ENCODE measurements at places on chromosomes 4 and X.

- no peak for DNase-seq
Observed at GRCh38 chr4:74426101-74426500, 18.8 kb upstream of the AREG start.

GRCh38 chr4:55014876-55015275 lies 110.5 kb downstream of the KDR start:
- DNase-seq, result no peak

- DNase-seq, result no peak
Observed at GRCh38 chrX:55143621-55144020, 54.8 kb downstream of the PAGE2 start.

GRCh38 chrX:129359269-129359668 lies 164.0 kb downstream of the SMARCA1 start:
- no peak for DNase-seq

- no peak for DNase-seq
Observed at GRCh38 chrX:140912606-140913005, 89.8 kb upstream of the SPANXB1 start.

DNA sequence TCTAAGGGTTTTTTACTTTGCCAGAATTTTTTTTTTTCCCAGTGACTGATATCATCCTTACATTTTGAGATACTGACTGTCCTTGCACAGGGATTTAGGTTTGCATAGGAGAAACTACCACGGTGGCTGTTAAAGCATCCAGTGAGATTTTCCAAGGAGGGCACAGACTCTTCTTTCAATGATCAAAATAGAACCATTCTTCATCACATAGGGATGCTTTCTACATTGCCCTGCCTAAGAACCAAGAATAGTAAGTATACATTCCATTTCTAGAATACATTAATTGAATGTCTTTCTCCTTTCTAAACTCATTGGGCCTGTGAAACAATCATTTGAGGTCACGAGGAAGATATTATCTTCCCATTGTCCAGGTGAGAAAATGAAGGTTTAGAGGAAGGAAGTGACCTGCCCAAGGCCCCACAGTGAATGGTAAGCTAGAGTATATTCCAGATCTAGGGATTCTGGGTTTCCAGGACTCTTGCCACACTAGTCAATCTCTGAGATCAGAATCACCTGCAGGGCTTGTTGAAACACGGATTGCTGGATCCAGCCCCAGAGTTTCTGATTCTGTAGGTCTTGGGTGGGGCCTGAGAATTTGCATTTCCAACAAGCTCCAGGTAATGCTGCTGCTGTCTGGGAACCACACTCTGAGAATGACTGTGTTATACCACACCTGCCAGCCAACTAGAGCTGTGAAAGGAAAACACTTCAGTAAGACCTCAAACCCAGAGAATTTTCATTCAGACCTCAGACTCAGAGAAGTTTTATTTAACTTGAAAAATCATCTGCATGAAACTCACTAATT lies 17.7 kb upstream of the TMEM154 start:
- no peak for DNase-seq

DNA sequence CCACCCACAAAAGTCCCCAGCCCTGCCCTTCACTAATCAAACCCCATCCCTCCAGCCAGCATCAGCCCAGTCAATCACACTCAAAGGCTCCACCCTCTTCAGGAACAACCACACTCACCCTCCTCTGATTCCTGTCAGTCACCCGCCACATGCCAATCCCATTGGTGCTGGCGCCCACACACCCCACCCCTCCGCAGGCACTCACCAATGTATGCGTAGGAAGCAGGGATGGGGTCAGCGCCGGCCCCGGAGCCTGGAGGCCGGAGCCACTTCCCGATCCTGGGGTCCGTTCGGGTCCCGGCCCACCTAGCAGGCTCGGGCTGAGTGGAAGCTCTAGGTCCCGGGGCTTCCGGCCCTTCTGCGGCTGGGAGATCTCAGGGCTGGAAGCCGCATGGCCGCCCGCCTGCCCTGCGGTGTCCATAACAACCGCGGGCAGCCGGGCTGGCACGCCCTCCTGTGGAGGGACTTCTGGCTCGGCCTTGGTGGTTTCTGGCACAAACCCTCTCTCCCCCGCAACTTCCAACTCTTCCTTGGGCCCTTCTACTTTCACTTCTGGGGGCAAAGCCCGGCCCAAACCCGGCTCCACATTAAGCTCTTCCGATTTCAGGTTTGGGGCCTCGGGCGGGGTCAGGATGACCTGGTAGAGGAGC lies 7.9 kb upstream of the CFP start:
- no peak for DNase-seq

DNA sequence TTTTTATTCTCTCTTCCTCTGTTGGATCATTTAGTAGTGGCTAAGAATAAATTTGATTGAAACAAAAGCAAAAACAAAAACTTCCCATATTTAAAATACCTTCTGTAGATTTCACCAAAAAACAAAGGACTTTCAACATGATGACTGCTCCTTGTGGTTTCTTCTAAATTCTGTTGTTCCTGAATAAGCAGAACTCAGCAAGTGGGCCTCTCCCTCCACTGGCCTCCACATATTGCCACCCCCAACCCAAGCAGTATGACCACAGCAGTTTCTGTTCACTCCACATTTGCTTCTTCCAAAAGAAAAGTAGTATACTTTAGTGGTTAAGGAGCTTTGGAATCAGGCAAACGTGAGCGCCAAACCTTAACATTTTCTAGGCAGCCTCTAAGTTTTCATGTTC lies 114.7 kb downstream of the COX18 start:
- DNase-seq, result no peak

DNA sequence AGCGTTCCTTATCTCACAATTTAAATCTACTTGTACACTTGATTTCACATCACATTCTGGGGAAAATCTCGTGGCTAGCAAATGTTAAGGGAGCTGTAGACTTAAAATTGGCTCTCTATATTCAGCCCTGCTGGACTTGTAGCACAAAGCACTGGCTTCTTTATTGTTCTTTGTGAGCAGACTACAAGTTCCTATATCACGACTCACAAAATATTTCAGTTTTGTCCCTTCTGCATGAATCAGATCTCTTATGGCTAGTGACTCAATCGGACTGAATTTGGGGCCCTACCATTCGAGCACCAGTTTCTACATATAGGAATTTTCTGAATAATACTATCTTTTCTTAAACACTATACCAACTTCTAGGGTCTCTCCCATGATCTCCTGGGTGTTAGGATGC lies 390.1 kb downstream of the ADAM29 start:
- DNase-seq, result no peak

GRCh38 chrX:75084757-75085156 lies 71.3 kb downstream of the ABCB7 start:
- DNase-seq, result no peak

GRCh38 chr4:2938906-2939305 lies 24.3 kb downstream of the NOP14 start:
- no peak for DNase-seq

- no peak for DNase-seq
Observed at GRCh38 chrX:130047416-130047815, 62.9 kb downstream of the ELF4 start.

GRCh38 chr4:16136827-16137226 lies 53.0 kb upstream of the PROM1 start:
- no peak for DNase-seq

- no peak for DNase-seq
Observed at GRCh38 chr4:171985129-171985528, 171.9 kb downstream of the GALNTL6 start.

DNA sequence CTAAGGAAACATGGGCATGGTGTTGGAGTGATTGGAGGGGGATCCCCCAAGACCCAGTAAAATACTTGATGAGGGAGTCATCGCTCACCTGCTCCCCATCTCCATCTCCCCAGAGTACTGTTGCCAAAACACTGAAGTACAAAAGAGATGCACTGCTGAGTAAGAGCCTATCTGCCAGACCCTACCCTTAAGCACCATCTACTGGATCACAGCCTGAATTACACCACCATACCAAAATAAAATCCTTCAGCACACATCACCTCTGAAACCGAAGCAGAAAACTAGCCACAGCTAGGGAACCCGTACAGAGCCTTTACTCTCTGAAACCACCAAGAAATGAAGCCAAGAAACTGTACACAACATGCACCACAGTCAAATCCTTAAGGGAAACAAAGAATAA lies 466.3 kb upstream of the ACTRT1 start:
- no peak for DNase-seq

DNA sequence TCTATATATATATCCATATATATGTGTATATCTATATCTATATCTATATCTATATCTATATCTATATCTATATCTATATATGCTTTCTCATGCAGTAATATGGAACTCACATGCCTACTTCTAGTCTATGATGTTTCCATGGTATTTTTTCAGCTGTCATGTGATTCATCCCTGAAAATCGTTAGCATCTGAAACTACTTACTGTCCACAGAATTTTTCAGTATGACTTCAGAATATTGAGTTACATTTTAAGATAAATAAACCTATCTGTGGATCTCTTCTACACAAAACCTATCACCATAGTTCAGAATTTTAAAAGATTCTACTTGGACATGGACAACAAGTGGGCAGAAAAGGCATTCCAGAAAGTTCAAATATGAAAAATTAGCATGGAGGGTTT lies 855.1 kb upstream of the INTU start:
- DNase-seq, result no peak

DNA sequence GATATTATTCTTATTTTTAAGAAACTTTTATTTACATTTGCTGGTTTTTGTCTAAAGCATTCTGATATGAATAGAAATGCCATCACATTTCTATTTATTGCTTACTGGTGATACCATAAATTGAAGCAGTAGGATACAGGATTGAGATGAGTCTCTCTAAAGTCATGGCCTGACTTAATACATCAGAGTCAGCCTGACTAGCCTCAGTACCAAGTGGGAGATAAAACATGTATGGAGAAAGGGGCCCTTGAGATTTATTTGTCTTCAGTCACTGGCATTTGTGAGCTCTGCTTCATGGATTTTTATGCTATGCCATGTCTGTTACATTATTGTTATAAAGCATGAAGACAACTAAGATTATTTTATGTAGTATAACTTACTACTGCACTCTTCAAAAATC lies 465.5 kb downstream of the ADGRL3 start:
- no peak for DNase-seq

GRCh38 chr4:21710179-21710835 lies 238.3 kb downstream of the KCNIP4 start:
- DNase-seq, result no peak

DNA sequence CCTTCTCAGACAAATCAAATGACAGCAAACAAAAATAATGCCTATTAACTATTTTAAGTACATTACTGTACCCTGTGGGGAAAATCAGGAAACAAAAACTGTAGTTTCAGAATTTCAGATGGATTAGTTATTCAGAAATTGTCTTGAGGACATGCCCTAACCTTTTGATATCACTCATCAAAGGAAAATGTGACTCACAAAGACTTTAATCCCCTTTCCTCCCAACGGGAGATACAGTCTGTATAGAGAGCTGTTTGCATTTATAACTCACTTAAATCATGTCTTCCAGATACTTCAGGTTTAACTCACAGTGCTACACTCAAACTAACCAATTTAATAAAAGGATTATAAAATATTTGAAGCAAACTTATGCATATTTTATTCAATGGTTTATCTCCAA lies 304.0 kb downstream of the MAPK10 start:
- no peak for DNase-seq

DNA sequence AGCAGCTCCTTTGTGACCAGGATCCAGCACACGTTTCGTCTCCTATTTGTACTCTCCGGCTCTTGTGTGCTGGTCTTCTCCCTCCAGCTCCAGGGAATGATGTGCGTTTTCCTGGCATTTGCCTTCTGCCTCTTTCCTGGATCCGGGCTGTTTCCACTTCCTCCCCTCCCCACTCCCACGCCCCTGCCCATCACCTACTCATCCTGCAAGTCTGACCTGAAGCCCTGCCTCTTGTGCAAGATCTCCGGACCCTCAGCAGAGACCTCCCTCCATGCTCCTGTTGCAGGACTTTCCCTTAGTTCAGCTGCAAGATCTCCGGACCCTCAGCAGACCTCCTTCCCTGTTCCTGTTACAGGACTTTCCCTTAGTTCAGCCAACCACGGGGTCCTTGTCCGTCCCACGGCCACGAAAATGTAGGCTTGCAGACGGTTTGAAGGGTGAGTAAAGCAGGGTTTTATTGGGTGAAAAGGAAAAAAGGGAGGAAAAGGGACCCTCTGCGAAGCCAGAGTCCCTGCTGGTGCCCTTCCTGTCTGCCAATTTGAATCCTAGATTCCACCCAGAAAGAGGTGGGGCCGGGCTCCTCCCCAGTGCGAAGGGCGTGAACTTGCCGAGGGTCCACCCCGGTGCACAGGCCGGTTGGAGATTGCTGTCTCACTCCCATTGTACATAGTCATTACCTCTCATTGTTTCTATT lies 74.4 kb upstream of the IRF2 start:
- DNase-seq, result no peak

- no peak for DNase-seq
Observed at GRCh38 chr4:68907245-68907644, 44.4 kb downstream of the UGT2A3 start.

- no peak for DNase-seq
Observed at GRCh38 chr4:188002751-188003150, 7.2 kb downstream of the ZFP42 start.

- DNase-seq, result no peak
Observed at GRCh38 chrX:2614911-2615310, 76.2 kb upstream of the CD99 start.

- DNase-seq, result no peak
Observed at GRCh38 chr4:164384416-164384815, 369.5 kb upstream of the SMIM31 start.

GRCh38 chr4:20987191-20987590 lies 286.9 kb downstream of the PACRGL start:
- no peak for DNase-seq

DNA sequence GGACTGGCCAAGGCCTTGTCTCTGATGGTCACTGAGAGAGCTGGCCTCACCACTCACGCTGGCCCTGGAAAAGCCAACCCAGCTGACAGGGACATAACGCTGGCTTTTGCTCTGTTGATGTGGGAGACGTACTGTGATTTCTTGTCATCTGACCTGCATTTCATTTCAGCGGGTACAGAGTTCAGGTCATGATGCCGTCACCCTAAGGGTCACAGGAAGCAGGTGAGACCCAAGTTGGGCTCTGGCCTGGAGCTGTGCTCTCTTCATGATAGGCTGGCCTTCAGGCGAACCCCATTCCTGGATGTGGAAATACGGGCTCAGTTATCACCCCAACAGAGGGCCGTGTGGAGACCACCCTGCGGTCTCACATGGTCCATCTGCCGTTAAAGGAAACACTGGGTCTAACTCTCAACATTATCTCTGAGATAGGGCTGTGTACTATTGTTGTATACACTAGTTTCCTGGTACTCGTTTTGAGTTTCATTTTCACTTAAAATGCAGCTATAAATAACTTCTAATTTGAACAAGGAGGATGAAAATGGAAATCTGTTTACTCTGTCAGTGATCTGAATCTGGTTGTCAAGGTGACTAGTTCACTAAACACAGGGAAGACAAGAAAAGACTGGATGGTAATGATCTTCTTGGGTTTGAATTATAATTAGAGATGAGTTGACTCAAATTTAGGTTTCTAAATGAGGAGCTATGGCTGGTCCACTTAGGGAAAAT lies 89.1 kb downstream of the TBC1D9 start:
- no peak for DNase-seq

DNA sequence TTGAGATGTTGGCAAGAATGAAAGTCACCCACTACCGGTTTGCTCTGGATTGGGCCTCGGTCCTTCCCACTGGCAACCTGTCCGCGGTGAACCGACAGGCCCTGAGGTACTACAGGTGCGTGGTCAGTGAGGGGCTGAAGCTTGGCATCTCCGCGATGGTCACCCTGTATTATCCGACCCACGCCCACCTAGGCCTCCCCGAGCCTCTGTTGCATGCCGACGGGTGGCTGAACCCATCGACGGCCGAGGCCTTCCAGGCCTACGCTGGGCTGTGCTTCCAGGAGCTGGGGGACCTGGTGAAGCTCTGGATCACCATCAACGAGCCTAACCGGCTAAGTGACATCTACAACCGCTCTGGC lies 12.3 kb downstream of the RPL9 start:
- DNase-seq, result no peak

GRCh38 chrX:9195199-9195880 lies 161.4 kb upstream of the FAM9B start:
- DNase-seq, result no peak
